ENCODE measurements at places on chromosomes 16 and 17.

GRCh38 chr17:45946841-45947256 lies 52.2 kb upstream of the STH start:
- no peak for DNase-seq

DNA sequence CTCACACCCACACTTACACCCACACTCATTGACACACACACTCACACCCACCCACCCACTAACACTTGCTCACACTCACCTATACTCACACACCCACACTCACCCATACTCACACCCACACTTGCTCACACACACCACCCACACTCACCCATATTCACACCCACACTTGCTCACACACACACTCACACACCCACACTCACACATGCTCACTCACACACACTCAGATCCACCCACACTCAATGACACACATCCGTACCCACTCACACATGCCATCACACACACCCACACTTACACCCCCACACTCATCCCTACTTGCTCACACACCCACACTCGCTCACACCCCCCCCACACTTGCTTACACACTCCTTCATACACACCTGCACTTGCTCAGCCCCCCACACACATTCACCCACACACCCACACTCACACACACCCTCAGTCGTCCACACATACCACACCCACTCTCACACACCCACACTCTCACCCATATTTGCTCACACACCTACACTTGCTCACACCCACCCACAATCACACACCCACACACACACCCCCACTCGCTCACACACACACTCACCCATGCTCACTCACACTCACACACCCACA lies 321.1 kb upstream of the N4BP1 start:
- no peak for DNase-seq

GRCh38 chr17:4004517-4005295 lies 40.5 kb upstream of the ATP2A3 start:
- DNase-seq, result peak; percentile 65

DNA sequence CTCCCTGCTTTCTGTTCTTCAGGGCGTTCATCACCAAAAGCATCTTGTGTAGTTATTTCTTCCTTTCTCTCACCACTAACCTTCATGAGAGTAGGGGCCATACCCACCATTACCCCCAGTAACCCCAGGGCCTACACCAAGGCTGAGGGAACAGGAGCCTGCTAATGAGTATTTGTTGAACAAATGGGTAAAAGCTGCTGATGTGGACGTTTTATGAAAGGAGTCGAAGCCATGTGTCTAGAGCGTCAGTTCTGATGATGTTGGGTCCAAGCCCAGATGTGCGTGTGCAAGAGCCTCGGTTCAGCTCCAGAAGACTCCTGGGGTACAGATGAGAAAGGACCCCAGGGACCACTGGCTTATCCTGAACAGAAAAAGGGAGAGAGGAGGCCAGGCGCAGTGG lies 77.1 kb upstream of the TBC1D3K start:
- no peak for DNase-seq

- DNase-seq, result no peak
Observed at GRCh38 chr16:50500171-50500874, 47.9 kb upstream of the NKD1 start.

- no peak for DNase-seq
Observed at GRCh38 chr17:60534010-60534555, 8.0 kb upstream of the APPBP2 start.

- DNase-seq, result no peak
Observed at GRCh38 chr16:80940069-80940856, 66.4 kb downstream of the CMC2 start.

DNA sequence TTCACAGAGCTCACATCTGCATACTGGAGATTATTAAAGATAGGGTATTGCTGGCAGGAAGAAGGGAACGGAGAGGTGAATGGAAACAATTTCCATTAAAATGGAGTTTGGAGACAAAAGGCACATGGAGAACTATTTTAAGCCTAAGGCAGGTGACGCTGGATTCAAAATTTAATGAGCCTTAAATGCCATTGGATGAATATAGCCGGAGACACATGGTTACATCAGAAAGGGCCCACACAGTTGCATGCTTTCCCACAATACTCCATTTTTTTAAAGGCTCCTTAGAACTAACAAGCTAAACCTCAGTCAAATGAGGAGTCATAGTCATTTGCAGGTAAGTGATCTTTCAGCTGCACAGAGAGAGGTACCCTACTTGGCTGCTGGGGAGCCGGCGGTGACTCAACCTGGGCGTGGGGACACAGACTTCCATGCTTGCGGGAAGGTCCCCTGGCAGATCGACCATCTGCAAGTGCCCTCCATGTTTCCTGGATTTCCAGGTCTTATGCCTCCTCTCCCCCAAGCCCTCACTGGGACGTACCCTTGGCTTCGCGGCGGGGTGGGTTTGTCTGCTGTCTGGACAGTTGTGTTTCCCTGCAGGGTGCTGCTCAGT lies 259.2 kb downstream of the CBLN1 start:
- DNase-seq, result no peak

GRCh38 chr17:82517230-82517865 lies 2.2 kb upstream of the FOXK2 start:
- no peak for DNase-seq

GRCh38 chr17:9239793-9240658 lies 218.7 kb downstream of the NTN1 start:
- DNase-seq, result peak; percentile 62

DNA sequence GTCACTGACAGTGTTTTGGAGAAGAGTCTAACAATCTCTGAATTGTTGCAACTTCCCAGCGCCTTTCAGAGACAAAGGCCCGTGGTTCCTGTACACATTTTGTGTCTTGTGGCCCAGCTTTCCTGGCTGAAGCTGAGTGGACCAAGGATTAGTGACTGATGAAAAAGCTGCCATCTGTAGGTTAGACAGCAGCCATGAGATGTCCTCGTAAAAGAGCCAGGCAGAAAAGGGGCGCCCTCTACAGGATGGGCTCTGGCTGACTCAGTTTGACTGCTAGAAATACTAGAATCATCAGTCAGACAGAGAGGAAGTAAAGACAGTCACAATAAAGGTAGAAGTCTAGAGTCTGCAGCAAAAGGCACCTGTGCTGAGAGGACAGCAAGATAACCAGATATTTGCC lies 26.5 kb upstream of the NF1 start:
- DNase-seq, result peak; percentile 57

- DNase-seq, result peak; percentile 25
Observed at GRCh38 chr16:75065149-75065505, 51.5 kb downstream of the LDHD start.

DNA sequence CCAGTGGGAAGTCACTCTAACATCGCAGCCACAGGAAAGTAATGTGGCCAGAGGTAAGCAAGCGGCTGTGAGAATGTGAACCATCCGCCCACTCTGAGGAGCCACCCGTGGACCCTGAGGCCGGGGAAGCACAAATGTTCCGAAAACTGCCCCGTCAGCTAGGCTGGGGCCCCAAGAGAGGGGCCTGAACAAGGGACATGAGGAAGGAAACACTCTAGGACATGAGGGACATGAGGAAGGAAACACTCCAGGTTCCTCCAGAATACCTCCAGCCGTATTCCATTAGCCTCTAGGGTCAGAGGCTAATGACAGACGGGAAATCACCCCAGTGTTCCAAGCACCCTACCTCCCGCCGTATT lies 317 bp downstream of the TEFM start:
- DNase-seq, result peak; percentile 28

- DNase-seq, result peak; percentile 47
Observed at GRCh38 chr16:27972500-27972899, 91.0 kb downstream of the GSG1L start.

DNA sequence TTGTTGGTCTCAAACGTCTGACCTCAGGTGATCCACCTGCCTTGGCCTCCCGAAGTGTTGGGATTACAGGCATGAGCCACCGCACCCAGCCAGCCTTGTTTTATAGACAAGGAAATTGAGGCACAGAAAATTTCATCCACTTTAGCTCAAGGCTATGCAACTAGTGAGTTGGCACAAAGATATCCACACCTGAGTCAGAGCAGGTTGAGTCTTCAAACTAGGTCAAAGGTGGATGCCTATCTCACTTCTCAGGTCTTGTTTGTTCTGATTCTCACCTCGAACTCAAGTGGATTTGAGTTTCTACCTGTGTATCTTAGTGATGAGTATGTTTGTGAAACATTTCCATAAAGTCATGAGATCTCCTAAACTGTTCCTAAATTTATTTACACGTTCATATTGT lies 35.6 kb upstream of the GAS7 start:
- DNase-seq, result no peak

DNA sequence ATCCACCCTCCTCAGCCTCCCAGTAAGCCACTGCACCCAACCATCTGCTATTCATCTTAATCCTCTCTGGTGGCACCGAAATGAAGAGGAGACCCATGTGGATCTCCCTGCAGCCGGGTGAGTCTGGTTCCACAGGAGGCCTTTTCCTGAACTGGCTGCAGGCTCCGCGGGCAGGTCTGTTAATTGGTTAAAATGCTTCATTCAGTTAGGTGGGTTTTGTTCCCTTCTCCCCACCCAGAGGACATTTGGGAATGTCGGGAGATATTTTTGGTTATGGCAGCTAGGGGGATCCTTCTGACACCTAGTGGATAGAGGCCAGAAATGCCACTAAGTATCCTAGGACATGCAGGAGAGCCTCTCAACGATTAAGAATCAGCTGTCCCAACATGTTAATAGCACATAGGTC lies 16.7 kb downstream of the C16orf54 start:
- DNase-seq, result no peak

- DNase-seq, result peak; percentile 95
Observed at GRCh38 chr17:38559051-38559879, 46.5 kb downstream of the SRCIN1 start.

GRCh38 chr16:89330177-89330856 lies 112.8 kb downstream of the ZNF778 start:
- DNase-seq, result no peak

- DNase-seq, result no peak
Observed at GRCh38 chr17:36048066-36048465, 16.0 kb upstream of the CCL18 start.

DNA sequence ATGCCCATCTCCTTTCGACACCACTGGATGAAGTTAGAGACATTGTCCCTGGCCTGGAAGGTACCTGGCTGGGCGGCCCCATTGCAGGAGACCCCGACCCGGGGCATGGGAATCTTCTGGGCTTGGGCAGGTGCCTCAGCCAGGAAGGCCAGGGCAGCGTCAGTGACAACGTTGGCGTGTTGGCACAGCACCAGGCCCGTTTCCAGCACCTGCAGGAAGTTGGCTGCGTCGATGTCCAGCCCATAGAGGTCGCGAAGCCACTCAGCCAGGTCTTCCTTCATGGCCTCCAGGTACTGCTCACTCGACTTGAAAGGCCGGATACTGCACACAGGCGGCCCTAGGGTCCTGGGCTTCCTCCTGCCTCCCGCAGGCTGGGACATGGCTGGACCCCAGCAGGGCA lies 568 bp downstream of the GAS2L2 start:
- no peak for DNase-seq

- DNase-seq, result no peak
Observed at GRCh38 chr17:66449418-66449977, 147.1 kb downstream of the PRKCA start.
